ENCODE measurements at places on chromosomes 16 and 17.

DNA sequence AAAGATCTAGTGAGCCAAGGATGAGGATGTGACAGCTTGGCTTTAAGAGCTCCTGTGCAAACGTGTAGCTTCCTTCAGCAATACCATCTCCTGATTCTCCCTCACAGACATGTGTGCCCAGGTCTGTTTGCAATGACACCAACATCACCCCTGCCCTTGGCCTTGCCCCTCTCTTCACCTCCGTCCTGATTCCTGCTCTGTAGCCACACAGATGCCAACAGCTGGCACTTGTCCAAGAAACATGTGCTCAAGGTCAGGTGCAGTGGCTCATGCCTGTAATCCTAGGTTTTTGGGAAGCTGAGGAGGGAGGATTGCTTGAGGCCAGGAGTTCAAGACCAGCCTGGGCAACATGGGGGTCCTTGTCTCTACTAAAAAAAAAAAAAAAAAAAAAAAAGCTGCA lies 103.8 kb upstream of the CRHR1 start:
- DNase-seq: no peak

DNA sequence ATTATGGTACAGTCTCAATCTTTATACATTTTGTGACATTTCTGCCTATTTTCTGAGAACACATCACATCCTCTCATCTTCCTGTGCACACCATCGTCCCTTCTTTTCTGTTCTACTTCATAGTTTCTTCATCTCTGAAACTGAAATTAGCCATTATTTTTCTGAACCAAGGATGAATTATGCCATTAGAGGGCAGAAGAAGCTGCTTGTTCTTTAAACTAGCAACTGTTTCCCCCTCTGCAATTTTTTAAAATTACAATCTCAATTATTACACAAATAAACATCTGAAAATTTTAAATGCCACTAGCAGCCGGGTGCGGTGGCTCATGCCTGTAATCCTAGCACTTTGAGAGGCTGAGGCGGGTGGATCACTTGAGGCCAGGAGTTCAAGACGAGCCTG lies 41.3 kb downstream of the RBBP6 start:
- no peak for DNase-seq

DNA sequence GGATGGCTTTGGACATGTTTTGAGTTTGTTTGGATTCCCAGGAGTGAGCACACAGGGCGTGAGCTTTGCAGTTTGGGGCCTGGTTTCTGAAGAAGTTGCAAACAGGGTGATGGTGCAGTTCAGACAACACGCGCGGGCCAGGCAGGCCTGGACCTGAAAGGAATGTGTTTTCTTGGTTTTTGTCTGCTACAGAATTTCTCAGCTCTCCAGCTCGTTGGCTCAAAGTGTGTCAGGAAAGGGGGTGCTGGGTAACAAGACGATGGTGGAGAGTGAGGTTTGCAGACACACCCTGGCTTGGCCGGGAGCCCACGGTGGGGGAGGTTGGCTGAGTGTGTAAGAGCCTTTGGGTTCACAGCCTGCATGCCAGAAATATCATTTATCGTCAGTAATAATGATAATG lies 82.3 kb downstream of the CMIP start:
- DNase-seq: no peak

DNA sequence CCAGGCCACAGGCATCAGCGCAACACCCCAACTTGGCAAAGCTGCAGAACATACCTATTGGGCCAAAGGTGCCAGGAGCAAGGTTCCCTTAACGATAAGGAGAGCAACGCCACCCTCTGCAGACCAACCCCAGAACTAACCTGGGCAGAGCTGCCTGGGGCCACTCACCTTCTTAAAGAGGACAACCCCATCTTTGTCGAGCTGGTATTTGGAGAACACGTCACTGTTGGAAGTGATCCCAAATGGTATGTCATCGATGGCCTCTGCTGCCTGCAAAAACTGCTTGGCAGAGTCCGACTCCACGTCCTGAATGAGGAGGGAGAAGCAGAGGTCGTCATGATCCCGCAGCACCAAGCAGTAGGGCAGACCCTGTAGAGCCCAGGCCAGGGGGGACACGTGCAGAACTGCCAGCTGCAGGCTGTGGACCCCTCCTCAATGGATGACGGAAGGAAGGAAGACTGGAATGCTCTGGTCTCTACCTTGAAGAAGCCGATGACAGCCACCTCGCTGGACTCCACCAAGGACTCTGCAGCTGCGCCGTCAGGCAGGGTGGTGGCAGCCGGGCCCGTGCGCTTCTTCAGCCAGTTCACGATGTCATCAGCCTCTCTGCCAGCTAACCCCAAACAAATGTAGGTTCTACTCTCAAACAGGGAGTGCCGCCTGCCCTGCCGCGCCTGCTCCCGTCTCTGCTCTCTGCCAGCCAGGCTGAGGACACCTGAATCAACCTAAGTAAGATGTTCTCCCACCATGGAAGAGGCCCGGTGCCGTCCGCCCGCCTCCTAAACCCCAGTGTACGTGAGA lies 5.2 kb downstream of the P4HB start:
- DNase-seq: no peak

DNA sequence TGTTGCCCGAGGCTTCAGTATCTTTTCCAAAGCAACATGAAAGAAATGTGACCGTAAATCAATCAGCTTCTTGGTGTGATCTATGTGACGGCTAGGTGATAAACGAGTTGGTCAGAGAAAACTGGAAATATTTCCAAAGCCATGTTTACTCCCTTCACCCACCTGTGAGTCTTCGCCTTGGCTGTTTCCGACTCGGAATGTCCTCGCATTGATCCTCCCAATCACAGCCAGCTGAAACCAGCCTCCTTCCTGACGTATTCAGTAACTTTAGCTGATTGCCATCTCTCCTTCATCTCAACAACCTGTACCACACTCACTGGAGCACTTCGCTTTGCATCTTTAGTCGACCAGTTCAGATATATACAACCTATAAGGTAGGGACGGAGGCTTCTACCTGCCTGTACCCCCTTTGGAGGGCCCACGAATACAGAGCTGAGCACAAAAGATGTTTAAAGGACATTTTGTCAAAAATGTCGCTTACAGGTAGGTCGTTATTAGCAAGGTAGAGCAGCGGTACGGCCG lies 705 bp downstream of the KRABD2 start:
- DNase-seq: no peak

- DNase-seq: no peak
These were observed 68.1 kb upstream of the GRIN2A start for GRCh38 chr16:10250137-10250828.

GRCh38 chr17:50630524-50631194 lies 4.0 kb upstream of the ABCC3 start:
- DNase-seq: peak; percentile 26

DNA sequence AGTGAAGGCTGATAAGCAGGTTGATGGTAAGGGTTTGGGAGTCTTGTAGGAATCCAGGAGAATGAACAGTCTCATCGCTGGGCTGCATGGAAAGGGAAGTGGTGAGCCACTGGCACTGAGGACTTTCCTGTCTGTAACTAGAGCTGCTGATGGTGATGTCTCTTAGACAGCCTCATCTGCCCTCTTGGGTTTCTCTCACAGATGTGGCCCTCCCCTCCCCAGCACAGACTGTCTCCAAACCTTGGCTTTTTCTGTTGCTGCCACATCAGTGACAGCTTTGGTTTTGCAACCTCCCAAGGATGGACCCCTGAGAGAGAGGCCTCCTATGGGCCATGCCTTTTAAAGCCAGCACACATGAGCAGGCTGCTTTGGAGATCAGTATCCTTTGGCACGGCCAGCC lies 16.9 kb downstream of the PLCG2 start:
- DNase-seq: no peak

- DNase-seq: no peak
These were observed 11.4 kb upstream of the MLYCD start for GRCh38 chr16:83887564-83887963.

GRCh38 chr16:84271866-84272265 lies 22.8 kb upstream of the WFDC1 start:
- DNase-seq: no peak

DNA sequence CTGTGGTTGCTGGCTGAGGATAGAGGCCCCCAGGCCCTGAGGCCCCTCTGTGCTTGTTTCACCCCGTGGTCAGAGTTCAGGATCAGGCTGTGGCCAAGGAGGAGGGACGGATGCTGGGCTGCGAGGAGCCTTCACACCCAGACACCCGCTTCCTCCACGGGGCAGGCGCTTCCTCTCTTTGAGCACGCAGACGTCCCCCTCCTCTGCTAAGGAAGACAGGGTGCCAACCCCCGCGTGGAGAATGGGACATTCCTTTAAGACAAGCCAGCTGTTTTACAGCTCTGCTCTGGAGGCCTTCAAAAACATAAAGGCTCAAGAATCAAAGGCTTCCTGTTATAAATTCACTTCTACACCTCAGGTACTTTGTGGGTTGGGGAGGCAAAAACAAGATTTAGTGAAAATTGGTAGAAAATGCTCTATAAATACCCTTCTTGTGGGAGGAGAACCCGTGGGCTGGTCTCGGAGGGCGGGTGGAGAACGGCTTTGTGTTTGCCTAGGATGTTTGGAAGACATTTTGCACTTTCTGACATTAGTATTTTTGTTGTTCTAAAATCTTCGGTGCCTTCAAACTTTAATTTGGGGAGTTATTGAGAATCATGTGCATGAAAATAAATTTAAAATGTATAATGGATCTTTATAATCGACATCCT lies 60.8 kb upstream of the FOXF1 start:
- no peak for DNase-seq

- DNase-seq: no peak
These were observed 17.0 kb downstream of the HS3ST3A1 start for GRCh38 chr17:13584701-13585080.
